Activated naive CD4-positive, alpha-beta T cell treated with anti-CD3 and anti-CD28 coated beads for 36 hours (primary cell): ENCODE measurements at places on chromosomes 12 and 14. TPM values are rescaled to one million over a fixed set of nuclear protein-coding genes. Genes with fewer than 3 reads are reported as not detected.

The CFAP73 gene
- total RNA-seq: 1.3 TPM

DNA sequence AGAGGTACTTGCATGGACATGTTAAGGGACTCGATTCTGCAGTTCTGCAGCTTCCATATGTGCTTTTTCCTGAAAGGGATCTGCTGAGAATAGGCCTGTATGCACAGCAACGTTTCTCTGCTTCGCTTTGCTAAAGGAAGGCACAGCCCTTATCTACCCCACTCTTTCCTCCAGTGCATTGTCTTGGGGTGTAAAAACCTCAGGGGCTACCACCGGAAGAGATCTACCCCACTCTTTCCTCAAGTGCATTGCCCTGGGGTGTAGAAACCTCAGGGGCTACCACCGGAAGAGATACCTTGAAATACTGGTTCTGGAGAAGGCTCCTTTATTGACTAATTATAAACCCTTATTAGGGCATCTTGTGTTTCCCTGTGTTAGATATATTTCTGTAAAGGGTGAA lies 52.9 kb downstream of the SEL1L start:
- H3K36me3 ChIP-seq: peaks cover 30% of the 10 kb centered on the region
- peaks cover 6% of the 10 kb centered on the region for H3K4me1 ChIP-seq
- no peaks in the 10 kb centered on the region for H3K27me3 ChIP-seq
- DNase-seq: no peak
- peak overlapping the region; percentile 19 for H3K27ac ChIP-seq
- H3K4me3 ChIP-seq: no peak overlapping the region

The AKAP3 gene
- 2.1 TPM for total RNA-seq

The FSCB gene
- not detected for total RNA-seq

DNA sequence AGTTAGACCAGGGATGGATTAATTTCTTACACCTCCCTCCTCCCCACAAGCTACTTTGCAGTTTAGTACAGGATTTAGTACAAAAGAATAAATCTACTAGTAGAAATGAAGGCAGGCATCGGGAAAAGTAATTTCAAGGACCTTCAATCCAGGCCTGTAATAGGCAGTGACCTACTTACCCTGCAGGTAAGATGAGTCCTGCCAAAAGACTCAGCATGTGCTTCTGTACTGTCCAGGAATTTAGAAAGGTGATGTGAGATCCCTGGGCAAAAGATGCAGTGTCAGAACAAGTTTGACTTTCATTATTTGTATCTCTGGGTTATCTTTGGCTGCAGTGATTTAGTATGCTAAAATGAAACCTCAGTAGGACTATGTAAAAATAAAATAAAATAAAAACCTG lies 403.0 kb downstream of the NOVA1 start:
- H3K27me3 ChIP-seq: no peaks in the 10 kb centered on the region
- H3K27ac ChIP-seq: no peak overlapping the region
- no peaks in the 10 kb centered on the region for H3K4me1 ChIP-seq
- DNase-seq: no peak
- H3K4me3 ChIP-seq: no peak overlapping the region
- H3K36me3 ChIP-seq: no peaks in the 10 kb centered on the region

GRCh38 chr12:71152851-71153250 lies 4.9 kb downstream of the TSPAN8 start:
- no peaks in the 10 kb centered on the region for H3K27me3 ChIP-seq
- H3K4me3 ChIP-seq: no peak overlapping the region
- H3K27ac ChIP-seq: no peak overlapping the region
- H3K4me1 ChIP-seq: no peaks in the 10 kb centered on the region
- DNase-seq: no peak
- H3K36me3 ChIP-seq: no peaks in the 10 kb centered on the region

GRCh38 chr12:75683220-75683619 lies 171.8 kb upstream of the KRR1 start:
- H3K36me3 ChIP-seq: no peaks in the 10 kb centered on the region
- DNase-seq: no peak
- H3K4me1 ChIP-seq: peaks cover 9% of the 10 kb centered on the region
- H3K27ac ChIP-seq: no peak overlapping the region
- H3K27me3 ChIP-seq: peaks cover 5% of the 10 kb centered on the region
- no peak overlapping the region for H3K4me3 ChIP-seq

DNA sequence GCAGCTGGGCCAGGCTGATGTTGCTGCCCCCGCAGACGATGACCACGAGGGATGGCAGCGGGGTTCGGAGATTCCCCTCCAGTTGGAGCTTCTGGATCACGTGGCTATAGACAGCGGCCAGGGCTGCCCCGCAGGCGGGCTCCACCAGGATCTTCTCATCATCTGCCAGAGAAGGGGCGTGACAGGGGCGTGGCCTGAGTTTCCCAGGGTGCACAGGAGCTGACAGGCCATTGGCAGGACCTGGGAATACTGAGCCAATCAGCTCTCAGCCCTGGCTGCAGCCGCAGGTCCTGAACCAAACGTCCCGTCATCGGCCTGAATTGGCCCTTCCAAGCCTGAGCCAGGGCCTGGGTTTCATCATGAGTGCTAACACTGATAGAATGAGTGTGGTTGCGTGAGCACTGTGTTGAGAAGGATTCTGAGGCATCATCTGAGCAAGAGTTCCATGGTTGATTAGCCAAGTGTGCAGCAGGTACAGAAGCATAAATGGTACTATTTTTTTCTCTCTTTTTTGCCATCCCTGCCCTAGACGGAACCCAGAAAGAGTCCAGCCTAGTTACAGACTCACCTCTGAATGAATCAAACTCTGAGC lies 10.6 kb downstream of the SDS start:
- no peaks in the 10 kb centered on the region for H3K4me1 ChIP-seq
- H3K27me3 ChIP-seq: no peaks in the 10 kb centered on the region
- peaks cover 5% of the 10 kb centered on the region for H3K36me3 ChIP-seq
- no peak for DNase-seq
- H3K27ac ChIP-seq: no peak overlapping the region

The RPGRIP1 gene
- total RNA-seq: not detected

The MGP gene
- not detected for total RNA-seq

DNA sequence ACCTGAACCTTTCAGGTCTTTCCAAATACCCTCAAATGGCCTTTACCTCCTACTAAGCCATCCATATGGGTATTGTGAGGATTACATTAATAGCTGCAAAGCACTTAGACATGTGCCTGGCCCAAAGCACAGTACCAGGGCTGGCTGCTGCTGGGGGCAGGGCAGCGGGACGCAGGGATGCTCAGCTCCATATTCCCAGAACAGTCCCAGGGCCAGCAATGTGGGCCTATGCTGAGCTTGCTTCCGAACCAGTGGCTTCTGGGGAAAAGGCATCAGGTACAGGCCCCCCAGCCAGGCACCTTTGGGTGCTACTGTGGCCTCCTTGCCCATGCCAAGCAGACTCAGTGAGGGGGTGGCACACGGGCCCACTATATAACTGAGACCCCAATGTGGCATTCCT lies 10.4 kb downstream of the ACTN1 start:
- no peak overlapping the region for H3K4me3 ChIP-seq
- H3K4me1 ChIP-seq: peaks cover 89% of the 10 kb centered on the region
- peak overlapping the region; percentile 86 for H3K27ac ChIP-seq
- H3K36me3 ChIP-seq: peaks cover 26% of the 10 kb centered on the region
- H3K27me3 ChIP-seq: no peaks in the 10 kb centered on the region
- DNase-seq: no peak

- H3K4me1 ChIP-seq: peaks cover 11% of the 10 kb centered on the region
- no peak overlapping the region for H3K4me3 ChIP-seq
- H3K27ac ChIP-seq: peak overlapping the region; percentile 21
Measured at GRCh38 chr14:75205591-75205990, 29.2 kb upstream of the TMED10 start.

The C14orf132 gene
- 4.9 TPM for total RNA-seq

The PCED1B gene
- 138 TPM for total RNA-seq

The ETFRF1 gene
- total RNA-seq: 13.1 TPM

The TMEM30B gene
- 2.8 TPM for total RNA-seq

The ANAPC7 gene
- total RNA-seq: 51.2 TPM

- no peaks in the 10 kb centered on the region for H3K36me3 ChIP-seq
- no peaks in the 10 kb centered on the region for H3K27me3 ChIP-seq
- H3K4me1 ChIP-seq: no peaks in the 10 kb centered on the region
- no peak overlapping the region for H3K4me3 ChIP-seq
- no peak overlapping the region for H3K27ac ChIP-seq
Measured at GRCh38 chr14:72557671-72558070, 336.2 kb downstream of the DPF3 start.

The PRH2 gene
- not detected for total RNA-seq

GRCh38 chr12:120649442-120650232 lies 9.2 kb downstream of the CABP1 start:
- H3K27ac ChIP-seq: no peak overlapping the region
- H3K36me3 ChIP-seq: no peaks in the 10 kb centered on the region
- peak overlapping the region; percentile 20 for H3K4me3 ChIP-seq
- peaks cover 41% of the 10 kb centered on the region for H3K27me3 ChIP-seq
- peaks cover 12% of the 10 kb centered on the region for H3K4me1 ChIP-seq

GRCh38 chr12:69304284-69304683 lies 43.9 kb upstream of the LYZ start:
- peaks cover 12% of the 10 kb centered on the region for H3K4me1 ChIP-seq
- DNase-seq: no peak
- H3K27me3 ChIP-seq: peaks cover 4% of the 10 kb centered on the region
- peaks cover 4% of the 10 kb centered on the region for H3K36me3 ChIP-seq

The REM2 gene
- 0.69 TPM for total RNA-seq

GRCh38 chr12:75360920-75361319 lies 26.4 kb downstream of the GLIPR1L1 start:
- H3K4me1 ChIP-seq: peaks cover 11% of the 10 kb centered on the region
- H3K4me3 ChIP-seq: no peak overlapping the region
- H3K27me3 ChIP-seq: no peaks in the 10 kb centered on the region
- no peak for DNase-seq
- H3K27ac ChIP-seq: peak overlapping the region; percentile 30

GRCh38 chr14:58832095-58832521 lies 194.3 kb downstream of the DACT1 start:
- H3K27ac ChIP-seq: no peak overlapping the region
- H3K27me3 ChIP-seq: peaks cover 2% of the 10 kb centered on the region
- no peaks in the 10 kb centered on the region for H3K4me1 ChIP-seq
- H3K4me3 ChIP-seq: no peak overlapping the region
- DNase-seq: no peak

DNA sequence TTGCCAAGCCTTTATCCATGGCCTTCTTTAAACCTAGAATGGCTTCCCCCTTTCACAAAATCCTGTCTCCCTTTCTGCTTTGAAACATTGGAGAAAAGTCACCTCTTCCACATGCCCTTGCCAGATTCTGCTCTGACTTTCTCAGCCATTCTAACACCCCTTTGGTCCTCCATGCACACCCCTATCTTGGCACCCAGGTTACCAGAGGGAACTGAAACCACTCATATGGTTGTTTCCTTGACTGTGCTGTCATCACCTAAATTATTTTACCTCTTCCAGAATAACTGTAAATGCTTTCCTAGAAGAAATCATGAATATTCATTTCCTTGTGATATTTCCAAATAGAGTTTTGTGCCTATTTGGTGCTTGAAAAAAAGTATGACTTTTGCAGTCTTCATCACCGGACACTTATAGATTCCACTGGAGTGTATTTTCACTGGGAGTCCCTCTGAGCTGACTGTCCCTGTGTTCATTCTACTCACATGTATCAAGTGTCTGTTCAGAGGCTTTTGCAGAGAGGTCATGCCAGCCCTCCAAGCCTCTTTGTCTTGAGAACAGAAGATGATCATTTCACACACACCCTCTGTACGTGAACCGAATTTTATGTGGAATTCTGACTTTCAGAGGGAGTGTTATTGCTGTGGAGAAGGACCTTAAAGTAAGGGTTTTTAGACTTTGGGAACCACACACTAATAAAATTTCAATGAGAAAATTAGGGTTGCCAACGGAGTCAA lies 74.1 kb downstream of the PLXNC1 start:
- H3K4me1 ChIP-seq: no peaks in the 10 kb centered on the region
- no peak overlapping the region for H3K4me3 ChIP-seq
- peaks cover 13% of the 10 kb centered on the region for H3K36me3 ChIP-seq
- DNase-seq: no peak
- no peaks in the 10 kb centered on the region for H3K27me3 ChIP-seq

DNA sequence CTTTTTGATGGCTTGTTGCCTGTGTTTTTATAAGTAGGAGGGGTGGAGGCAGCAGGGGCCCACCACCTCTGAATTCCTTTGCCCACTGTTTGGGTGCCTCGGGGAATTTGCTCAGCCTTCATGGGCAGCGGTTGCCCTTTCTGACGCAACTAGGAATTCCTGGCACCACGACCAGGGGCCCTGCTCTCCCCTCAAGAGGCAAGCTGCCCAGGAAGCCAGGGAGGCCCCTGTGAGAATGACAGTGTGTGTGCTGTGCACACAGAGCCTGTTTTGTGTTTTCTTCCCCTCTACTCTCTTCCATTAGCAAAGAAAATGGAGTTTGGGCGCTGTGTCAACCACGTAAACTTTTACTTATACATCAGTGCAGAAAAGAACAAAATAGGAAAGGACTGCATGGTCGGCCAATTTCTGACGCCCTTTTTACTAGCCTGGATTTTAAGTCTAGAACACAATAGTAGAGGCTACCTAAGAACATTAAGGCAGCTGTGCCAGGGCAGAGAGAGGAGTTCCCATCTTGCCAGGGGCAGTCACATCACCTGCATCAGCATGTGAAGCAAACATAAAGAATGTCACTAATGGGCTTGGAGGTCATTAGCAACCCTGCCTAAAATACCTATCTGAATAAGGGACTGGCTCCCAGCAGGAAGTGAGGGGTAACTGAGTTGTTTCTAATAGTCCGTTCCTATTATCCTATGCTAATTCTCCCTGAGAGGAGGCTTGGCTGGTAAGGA lies 17.9 kb upstream of the PTGR2 start:
- no peaks in the 10 kb centered on the region for H3K27me3 ChIP-seq
- peaks cover 16% of the 10 kb centered on the region for H3K4me1 ChIP-seq
- no peak overlapping the region for H3K4me3 ChIP-seq
- H3K27ac ChIP-seq: no peak overlapping the region
- H3K36me3 ChIP-seq: no peaks in the 10 kb centered on the region
- DNase-seq: no peak

The BDKRB2 gene
- total RNA-seq: 0.10 TPM

The TAS2R10 gene
- not detected for total RNA-seq

- H3K36me3 ChIP-seq: no peaks in the 10 kb centered on the region
- no peak for DNase-seq
- no peak overlapping the region for H3K27ac ChIP-seq
- H3K27me3 ChIP-seq: no peaks in the 10 kb centered on the region
Measured at GRCh38 chr12:58645946-58646345, 274.4 kb downstream of the LRIG3 start.

The CCDC175 gene
- total RNA-seq: not detected
